ENCODE measurements at places on chromosomes 16 and 17.

DNA sequence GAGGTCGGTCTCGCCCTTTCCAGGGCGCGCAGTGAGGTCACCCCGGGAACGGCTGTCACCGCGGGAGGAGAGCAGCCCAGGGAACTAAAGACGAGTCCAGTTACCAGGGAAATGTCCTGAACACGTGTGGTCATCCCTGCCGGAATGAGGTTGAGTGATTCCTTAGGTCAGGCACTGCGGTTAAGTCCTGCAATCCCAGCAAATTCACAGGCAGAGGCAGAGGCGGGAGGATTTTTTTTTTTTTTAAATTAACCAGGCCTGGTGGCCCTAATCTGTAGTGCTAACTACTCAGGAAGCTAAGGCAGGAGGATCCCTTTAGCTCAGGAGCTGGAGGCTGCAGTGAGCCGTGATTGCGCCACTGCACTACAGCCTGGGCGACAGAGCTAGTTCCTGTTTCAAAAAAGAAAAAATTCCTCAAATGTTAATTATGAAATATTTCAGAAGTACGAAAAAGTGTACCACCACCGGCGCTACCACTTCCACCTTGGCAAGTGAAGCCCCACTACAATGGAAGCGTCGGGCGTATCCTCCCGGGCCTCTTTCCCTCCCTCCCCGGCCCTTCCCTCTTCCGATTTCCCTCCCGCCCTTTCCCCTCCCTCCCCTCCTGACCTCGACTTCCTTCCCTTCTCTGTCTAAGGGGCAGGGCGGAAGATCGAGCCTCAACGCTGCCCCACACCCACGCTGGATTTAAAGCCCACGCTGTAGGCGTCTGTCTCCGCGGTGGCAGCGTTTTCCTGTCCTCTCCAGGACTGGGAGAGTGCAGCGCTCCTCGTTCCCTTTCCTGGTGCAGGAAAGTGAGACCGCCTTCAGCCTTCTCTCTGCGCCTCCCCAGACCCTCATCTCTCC, 27.3 kb downstream of the SLFN11 start:
- no peak for DNase-seq

DNA sequence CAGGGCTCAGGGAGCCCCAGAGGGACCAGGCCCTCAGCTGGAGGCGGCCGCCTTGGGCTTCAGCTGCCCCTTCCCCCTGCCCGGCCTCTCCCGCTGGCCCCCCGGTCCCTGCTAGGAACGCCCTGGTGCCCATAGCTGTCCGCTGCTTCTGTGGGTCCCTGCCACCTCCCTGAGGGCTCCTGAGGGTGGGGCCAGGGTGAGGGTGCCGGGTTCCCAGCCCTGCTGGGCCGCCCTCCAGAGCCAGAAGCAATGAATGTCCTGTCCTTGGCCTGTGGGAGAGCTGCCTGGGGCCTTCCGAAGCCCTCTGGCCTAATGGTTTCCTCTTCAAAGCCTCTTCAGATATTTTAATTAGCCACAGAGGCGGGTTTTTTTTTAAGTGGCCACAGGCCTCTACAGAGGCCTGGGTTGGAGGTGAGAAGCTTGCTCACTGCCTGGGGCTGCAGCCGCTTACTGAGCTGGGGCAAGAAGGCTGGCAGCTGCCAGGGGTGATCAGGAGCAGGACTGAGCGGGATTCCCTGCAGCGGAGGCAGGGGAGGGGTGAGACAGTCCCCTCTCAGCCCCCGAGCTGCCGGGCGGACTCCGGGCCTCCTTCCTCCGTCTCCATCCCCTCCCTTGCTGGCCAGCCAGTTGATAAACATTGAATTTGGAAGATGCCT, 9.9 kb downstream of the CENPX start:
- no peak for DNase-seq

GRCh38 chr17:67322042-67322787, 44.2 kb downstream of the PSMD12 start:
- DNase-seq: no peak

DNA sequence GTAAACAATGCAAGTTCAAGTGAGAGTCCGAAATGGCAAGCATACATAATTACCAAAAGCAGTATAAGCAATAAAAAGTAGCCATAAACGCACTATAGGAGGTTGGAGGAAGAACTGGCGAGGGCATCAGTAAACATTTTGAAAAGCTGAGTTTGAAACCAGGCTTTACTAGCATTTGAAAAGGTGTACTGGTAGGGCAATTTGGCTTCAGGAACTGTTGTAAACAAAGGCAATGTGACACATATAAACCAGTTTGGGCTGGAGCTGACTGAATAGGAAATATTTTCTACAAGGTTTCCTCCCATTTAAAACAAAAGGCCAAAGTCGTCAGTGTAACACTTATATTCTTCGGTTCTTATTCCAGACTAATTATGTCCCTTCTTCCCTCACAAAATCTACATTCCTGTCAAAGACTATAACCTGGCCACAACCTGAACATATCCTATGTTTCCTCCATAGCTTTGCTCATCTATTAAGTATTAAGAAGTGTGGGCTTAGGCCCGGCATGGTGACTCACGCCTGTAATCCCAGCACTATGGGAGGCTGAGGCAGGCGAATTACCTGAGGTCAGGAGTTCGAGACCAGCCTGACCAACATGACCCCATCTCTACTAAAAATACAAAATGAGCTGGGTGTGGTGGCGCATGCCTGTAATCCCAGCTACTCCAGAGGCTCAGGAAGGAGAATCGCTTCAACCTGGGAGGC, 7.8 kb downstream of the CBX1 start:
- no peak for DNase-seq

DNA sequence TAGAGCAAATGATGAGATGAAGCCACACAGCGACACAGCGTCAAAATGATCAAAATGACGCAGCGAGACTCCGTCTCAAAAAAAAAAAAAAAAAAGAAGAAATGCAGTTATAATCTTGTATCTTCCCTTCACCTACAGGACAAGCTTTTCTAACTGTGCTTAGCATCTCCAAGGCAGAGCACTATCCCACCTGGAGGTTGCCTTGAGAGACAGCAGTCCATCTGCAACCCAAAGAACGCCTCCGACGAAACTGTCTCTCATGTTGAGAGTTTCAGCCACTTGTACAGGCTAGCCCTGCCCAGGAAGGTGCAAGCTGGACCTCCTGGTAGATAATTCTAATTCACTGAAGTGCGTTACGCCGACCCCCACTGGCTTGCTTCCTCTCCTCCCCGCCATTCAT, 46.7 kb upstream of the GCSH start:
- no peak for DNase-seq

- DNase-seq: no peak
Measured at GRCh38 chr16:89696670-89697128, 4.8 kb downstream of the SPATA2L start.

GRCh38 chr17:70024253-70024652, 50.8 kb upstream of the KCNJ16 start:
- DNase-seq: no peak

- no peak for DNase-seq
Measured at GRCh38 chr16:81522108-81522701, 77.6 kb downstream of the CMIP start.

DNA sequence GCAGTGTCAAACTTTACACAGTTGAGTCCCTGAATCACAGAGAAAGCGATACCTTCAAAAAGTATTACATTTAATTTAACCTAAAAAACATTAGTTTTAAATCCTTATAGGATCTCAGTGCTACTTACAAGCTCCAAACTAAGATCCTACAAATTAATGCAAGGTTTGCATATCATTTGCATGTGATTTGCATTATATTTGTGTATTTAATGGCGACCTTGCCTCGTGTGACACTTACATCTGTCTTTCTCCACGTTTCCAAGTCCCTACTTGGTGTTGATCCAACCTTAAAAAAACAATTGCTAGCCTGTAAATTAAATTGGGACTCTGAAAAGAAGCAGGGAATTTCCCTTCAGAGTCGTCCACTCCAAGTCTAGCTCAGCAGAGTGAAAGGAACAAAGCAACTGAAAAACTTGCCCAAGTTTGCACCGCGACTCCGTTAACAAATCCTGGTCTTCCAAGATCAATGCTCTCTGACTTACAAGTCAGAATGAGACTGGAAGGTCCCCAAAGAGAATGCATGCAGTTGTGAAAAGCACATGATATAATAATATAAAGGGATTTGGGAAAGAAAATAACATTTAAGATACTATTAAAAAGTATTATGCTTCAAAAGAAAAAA, 739 bp upstream of the FAM117A start:
- no peak for DNase-seq

- no peak for DNase-seq
Measured at GRCh38 chr16:60949800-60950199, 1086.4 kb downstream of the CDH8 start.

DNA sequence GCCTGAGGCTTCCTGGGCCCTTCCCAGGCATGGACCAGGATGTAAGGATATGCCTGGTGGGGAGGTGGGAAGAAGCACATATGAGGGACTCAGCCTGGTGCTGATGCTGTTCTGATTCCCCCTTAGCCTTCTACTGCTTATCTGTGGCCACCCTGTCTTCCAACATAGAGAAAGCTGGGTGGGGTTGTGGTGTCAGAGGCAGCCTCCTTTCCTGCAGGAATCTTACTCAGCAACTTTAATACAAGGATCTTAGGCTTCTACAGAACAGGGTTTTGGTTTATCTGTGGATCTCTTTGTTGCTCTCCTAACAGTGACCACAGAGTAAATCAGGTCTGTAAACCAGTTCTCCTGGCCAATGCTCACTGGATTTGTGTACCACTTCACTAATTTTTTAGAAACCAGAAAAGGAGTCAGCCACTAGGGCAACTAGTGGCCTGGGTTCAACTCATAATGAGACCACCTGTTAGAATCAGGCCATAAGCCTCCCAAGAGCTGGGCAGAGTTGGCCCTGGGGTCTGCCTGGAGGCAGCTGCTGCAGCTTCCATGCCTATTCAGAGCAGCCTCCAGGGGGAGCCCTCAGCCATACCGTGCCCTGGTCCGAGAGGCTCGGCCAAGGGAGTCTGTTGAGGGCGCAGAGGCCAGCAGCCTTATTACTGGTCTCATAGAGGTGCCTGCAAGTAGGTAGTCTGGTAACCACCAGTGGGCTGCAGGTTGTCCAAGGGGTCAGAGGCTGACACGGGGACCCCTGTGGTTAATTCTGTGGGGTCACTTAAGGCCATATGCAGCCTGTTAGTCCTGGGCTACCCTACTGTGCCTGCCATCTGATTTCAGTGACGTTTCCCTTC, 7.1 kb downstream of the HAS3 start:
- DNase-seq: peak; percentile 77

DNA sequence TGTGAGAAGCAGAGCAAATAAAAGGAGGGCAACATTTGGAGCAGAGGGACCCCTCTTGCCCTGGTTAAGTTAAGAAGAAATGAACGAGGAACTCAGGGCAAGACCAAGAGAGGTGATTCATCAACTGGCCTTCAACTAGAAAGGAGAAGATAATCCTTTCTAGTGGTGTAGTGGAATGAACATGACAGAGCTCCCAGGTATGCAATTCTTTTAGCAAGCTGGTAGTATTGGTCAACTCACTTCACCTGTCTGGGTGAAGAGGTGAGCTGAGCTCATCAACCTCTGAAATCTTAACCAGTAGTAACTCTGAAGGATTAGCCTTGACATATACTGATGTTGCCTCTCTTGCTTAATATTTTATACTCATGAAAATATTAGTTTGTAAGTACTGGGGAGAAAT, 1024.7 kb upstream of the GOT2 start:
- no peak for DNase-seq

- DNase-seq: no peak
Measured at GRCh38 chr16:15484662-15485061, 50.3 kb downstream of the BMERB1 start.

- DNase-seq: no peak
Measured at GRCh38 chr16:89633064-89633631, 19.7 kb downstream of the DPEP1 start.

DNA sequence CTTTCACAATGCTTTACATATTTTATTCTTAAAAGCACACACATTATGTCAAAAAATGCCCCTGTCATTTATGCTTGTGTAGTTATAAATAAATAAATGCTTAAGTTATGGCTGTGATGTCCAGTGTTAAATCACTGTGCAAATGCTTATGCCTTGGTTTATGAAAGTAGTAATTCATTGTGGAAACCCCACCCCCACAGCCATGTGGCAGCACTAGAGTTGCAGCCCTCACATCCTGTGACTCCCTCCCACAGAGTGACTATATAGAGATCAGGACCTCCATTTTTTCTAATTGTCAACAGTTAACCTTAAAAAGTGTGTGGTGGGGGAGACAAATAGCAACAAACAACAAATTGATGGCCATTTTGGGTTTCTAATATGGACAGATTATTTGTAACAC, 2.4 kb downstream of the SKAP1 start:
- DNase-seq: no peak

DNA sequence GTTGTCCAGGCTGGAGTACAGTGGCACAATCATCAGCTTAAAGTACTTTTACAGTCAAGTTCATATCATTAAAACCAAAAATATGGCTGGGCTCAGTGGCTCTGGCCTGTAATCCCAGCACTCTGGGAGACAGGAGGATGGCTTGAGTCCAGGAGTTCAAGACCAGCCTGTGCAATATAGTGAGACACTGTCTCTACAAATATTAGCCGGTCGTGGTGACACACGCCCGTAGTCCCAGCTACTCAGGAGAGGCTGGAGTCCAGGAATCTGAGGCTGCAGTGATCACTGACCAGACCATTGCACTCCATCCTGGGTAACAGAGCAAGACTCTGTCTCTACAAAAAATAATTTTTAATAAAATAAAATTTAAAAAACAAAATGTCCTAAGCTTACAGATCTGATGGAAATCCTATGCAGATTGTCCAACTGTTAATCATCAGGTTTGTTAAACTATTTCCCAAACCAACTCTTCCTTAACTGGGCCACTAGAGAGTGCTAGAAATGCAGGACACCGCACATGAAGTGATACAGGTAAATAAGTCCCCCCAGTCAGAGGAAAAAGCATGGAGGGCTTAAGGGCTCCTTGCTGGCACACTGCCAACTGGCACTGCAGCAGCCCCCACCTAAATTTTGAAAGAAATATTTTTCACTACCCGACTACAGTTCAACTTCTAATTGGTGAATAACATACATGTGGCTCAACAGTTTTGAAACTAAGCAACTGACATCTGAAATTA, 2.8 kb downstream of the USP22 start:
- no peak for DNase-seq

- no peak for DNase-seq
Measured at GRCh38 chr17:78129351-78130089, 965 bp upstream of the TMC6 start.

DNA sequence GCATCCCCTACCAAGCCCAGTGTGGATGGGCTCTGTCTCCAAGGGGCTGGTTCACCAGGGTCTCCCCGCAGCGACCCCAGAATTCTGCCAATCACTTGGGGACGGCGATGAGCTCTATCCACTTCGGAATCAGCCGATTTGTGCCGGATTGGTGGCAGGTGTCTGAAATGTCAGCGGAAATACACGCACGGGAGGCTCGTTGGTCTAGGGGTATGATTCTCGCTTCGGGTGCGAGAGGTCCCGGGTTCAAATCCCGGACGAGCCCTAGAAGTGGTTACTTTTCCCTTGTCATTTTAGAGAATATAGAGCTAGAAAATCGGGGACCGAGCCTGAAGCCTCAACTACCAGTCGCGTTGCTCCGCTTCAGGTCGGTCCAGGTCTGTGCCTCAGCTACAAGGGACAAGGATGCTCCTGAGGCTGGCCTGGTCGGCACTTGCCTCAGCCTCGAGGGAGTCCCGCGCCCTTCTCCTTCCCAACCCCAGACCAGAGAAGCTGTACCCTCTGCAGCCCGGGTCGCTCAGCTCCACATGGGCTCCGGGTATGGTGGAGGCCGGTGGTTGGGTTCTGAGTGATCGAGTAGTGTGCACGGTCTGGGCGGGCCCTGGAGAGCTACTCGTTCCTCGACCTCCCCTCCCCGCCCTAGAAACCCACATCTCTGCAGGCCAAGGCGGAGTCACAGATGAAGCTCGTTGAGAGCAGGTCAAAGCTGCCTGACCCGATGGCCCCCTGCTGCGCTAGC, 16.0 kb upstream of the OR1F1 start:
- no peak for DNase-seq

GRCh38 chr17:28843816-28844148, 1.2 kb upstream of the FAM222B start:
- no peak for DNase-seq

- DNase-seq: no peak
Measured at GRCh38 chr17:29124925-29125273, 55.3 kb downstream of the MYO18A start.
